ENCODE measurements at places on chromosomes 3 and 15. TPM values are rescaled to one million over a fixed set of nuclear protein-coding genes. Genes with fewer than 3 reads are reported as not detected.

The SAMD7 gene
- total RNA-seq = not detected

The ATP10A gene
- 0.04 TPM for total RNA-seq

The BOC gene
- total RNA-seq = not detected

The PLCB2 gene
- 11.2 TPM for total RNA-seq

The CLSTN2 gene
- 0.02 TPM for total RNA-seq

The PLSCR5 gene
- total RNA-seq = not detected

The GATM gene
- 0.58 TPM for total RNA-seq

The TMEM108 gene
- total RNA-seq = 9.9 TPM

The GOLGA6L26 gene
- not detected for total RNA-seq

GRCh38 chr3:72847282-72847681, 963 bp downstream of the SHQ1 start:
- no peak for DNase-seq

- DNase-seq = no peak
Observed at GRCh38 chr15:23787346-23788105, 100.4 kb upstream of the NDN start.

DNA sequence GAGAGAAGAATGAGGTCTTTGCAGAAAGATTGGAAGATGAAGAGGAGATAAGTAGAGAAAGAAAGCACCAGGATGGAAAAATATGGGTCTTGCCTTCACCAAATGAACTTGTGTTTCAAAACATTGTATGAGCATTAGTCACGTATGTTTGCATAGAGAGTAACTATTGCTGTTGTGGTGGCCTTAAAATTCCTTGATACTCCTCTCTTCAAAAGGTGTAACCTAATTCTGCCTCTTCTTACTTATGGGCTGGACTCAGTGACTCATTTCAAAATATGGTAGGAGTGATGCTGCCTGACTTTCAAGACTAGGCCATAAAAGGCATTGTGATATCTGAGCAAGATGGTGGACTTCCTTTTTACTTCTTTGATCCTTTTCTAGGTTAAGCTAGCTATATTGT, 228.7 kb upstream of the ZNF385D start:
- DNase-seq = no peak

DNA sequence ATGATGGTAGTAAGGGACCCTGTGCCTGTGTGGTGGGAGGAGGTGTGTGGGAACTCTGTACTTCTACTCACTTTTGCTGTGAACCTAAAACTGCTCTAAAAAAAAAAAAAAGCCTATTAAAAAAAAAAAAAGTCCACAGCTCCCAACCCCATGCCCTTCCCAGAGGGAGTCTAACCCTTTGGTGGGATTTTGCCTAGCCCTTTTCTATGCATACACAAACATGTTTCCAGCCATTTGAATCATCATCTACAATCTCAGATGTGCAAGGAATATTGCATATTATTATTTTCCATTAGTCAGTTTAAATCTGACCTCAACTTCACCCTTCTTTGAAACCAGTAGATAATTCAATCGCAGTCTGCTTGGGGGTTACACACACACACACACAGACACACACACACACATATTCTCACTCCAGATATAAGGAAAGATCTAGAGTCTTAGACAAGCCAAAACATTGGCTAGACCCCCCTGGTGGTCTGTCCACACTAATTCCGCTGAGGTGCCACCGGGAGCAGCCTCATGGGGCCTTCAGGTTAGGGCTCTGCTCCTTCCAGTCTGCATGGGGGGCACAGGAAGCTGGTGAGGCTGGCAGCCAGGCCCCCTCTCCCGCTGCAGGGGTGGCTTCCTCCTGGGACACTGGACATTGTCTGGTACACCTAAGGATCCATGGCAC, 75.5 kb upstream of the NR2E3 start:
- no peak for DNase-seq

DNA sequence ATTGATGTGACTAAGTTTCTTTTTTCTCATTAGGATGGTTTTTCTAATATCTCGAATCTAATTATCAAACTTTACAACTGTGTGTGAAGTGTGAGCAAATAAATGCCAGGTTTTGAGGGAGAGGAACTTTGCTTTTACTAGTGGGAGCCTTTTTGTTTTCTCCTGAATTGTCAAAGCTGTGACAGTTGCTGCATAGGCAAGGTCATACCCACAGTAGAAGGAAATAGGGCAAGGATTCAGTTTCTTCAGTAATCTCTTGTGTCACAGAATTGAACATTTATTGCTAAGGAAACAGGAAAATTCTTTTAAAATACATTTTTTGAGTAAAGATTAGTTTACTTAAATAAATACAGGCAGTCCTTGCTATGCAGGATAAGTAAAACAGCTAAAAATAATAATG, 19.5 kb downstream of the GMPS start:
- no peak for DNase-seq

GRCh38 chr3:40337136-40338108, 27.9 kb downstream of the EIF1B start:
- peak; percentile 57 for DNase-seq

DNA sequence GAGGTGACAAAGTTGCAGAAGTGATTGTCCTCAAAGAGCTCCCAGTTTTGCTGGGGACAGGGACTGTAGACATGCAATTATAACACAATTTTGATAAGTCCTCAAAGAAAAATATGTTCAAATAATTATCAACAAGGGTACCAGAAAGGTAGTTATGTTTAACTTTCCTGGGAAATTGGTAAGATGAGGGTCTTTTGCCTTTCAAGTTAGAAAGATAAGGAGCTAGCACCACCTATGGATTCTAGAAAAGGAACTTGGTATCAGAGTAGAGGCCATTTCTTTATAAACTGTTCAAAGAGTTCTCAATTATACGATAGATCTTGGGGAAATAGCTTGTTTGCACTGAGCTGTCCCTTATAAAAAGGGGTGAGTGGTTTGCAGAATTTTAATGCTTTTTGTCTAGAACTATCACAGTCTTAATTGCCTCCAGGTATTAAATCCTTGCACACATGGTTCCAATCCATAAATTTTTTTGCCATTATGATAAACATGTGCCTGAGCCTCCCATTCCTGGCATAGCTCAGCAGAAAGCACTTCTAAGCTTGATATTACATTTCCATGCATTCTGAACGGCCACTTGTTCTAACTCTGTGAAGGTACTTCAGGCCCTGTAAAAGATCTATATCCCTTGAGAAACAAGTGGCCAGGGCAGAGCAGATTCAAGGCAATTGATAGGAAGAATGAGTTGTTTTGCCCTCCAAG, 247.5 kb upstream of the LRIG1 start:
- DNase-seq = no peak

DNA sequence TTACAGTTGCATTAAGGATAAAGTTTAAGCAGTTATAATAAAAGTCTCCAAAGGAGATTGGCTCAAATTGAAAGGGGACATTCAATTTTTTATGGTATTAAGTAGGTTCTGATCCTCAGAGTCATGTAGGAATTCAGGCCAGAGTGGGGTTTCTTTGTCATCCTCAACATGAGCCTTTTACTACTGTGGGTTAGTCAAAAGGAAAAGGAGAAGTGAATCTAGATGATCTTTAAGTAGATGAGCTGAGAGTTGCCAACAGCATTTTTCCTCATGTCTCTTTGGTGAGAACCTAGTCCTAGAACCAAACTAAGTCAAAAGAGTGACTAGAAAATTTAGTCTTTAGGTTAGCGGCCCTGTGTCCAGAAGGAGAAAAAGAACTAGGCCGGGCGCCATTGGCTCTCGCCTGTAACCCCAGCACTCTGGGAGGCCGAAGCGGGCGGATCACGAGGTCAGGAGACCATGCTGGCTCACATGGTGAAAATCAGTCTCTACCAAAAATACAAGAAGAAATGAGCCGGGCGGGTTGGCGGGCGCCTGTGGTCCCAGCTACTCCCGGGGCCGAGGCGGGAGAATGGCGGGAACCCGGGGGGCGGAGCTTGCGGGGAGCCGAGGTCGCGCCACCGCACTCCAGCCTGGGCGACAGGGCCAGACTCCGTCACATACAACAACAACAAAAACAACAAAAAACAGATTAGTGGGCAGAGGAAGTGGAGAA, 4.2 kb upstream of the CHL1 start:
- DNase-seq = no peak

- DNase-seq = peak; percentile 28
Observed at GRCh38 chr15:56736308-56736707, 3.0 kb upstream of the ZNF280D start.

GRCh38 chr15:49282366-49282765, 112.3 kb downstream of the GALK2 start:
- no peak for DNase-seq

- DNase-seq = peak; percentile 60
Observed at GRCh38 chr15:55799291-55800212, 56.6 kb upstream of the PRTG start.

- no peak for DNase-seq
Observed at GRCh38 chr15:76006136-76006778, 6.0 kb downstream of the NRG4 start.

DNA sequence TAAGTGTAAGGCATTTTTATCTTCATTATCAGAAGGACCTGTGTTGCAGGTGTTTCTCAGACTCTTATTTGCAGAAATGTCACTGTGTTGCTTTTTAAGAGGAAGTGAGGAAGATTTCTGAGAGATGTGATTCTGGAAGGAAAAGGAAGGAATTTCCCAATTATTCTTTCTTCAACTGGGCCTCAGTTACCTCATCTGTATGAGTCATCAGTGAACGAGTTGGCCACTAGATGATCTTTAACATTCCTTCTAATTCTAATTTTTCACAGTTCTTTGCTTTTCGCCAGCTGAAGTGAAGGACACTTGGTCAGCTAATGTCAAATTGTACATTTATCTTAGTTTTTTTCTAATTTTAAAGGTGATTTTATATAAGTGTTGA, 28.9 kb downstream of the CLEC3B start:
- no peak for DNase-seq

GRCh38 chr15:83515164-83515563, 68.0 kb downstream of the SH3GL3 start:
- no peak for DNase-seq

GRCh38 chr3:125221831-125222230, 9.3 kb upstream of the SLC12A8 start:
- DNase-seq = no peak

GRCh38 chr3:46410669-46411068, 3.6 kb downstream of the CCRL2 start:
- DNase-seq = no peak

Data from K562 (cell line).